ENCODE measurements at places on chromosomes 6 and 20.

DNA sequence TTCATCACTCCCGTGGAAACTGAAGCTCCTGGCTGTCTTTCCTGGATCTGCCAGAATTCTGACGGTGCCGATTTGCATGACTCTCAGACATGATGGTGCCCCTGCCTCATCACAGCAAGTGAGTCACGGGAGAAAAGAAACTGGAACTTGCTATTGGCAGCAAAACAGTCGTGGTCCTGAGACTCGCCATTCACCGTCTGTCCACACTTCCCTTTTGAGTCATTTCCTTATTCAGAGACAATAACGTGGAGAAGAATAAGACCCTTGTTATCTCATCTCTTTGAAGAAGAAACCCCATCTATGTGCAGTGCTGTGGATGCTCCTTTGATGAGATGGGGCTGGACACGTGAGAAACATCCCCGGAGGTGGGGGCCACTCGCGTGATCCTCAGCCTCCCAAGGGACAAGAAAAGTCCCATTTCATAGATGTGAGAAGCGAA, 4.2 kb downstream of the GPR31 start:
- peak; percentile 86 for DNase-seq

GRCh38 chr20:41352666-41353065, 12.0 kb downstream of the LPIN3 start:
- no peak for DNase-seq

GRCh38 chr6:113067612-113068275, 720.6 kb downstream of the RFPL4B start:
- DNase-seq = no peak

DNA sequence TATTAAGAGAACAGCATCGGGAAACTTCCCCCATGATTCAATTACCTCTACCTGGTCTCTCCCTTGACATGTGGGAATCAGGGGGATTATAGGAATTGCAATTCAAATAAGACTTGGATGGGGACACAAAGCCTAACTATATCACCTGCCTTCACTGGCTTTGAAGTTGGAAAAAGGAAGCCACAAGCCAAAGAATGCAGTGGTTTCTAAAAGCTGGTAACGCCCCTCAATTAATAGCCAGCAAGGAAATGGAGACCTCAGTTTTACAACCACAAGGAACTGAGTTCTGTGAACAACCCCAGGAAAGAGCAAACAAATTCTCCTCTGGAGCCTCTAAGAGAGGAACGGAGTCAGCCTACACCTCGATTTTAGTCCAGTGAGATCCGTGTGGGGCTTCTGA, 244.1 kb downstream of the TFAP2A start:
- DNase-seq = no peak

GRCh38 chr20:60480950-60481742, 522.9 kb downstream of the CDH26 start:
- DNase-seq = no peak

GRCh38 chr6:150924808-150925589, 59.5 kb downstream of the MTHFD1L start:
- DNase-seq = peak; percentile 18

DNA sequence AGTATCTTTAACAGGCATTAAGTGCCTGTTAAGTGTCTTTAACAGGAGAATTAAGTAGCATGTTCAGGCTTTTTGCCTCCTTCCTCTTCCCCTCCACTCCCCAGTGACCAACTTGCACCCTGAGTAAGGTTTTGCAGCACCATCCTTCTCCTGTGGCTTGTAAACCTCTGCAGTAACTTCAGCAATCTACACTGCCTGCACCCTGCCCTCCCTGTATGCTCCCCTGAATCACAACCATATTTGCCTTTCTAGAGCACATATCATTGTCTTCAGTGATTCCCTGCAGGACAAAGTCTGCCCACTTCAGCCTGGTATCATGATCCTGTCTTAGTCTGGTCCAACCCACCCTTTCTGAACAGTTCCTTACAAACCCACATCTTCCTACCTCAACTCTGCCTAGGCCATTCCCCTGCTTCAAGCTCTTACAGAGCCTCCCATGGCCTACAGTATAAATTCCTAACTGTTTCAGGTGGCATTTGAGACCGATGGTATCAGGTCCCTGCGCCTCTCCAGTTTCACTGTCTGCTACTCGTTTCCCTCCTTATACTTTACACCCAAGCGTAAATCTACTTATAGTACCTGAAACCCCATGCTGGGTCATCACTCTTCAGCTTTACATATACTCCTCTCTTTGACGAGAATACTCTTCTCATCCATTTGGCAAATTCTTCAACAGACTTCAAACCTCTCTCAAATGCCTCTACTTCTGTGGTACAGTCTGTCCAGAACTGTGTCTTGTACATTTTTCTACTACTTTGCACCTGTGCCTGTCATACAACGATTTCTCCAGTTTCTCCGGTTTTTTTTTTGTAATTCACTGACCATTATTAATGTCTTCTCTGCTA, 69.8 kb downstream of the ZHX3 start:
- no peak for DNase-seq

GRCh38 chr6:3876866-3877265, 27.7 kb downstream of the FAM50B start:
- no peak for DNase-seq

DNA sequence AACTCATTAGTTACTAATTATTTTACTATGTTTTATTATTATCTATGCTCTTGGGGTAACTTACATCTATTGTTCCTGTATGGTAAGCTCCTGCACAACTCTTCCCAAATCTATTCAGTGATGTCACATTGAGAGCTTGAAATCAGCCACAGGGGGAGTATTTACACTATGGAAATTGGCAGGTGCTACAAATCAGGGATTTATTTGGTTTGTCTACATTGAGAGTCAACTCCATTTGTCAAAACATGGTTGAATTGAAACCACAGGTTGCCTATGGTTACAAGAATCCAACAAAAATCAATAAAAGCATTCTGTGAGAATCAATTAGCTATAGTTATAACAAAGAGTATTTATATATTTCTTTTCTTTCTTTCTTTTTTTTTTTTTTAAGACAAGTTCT, 3.9 kb upstream of the FITM2 start:
- no peak for DNase-seq

DNA sequence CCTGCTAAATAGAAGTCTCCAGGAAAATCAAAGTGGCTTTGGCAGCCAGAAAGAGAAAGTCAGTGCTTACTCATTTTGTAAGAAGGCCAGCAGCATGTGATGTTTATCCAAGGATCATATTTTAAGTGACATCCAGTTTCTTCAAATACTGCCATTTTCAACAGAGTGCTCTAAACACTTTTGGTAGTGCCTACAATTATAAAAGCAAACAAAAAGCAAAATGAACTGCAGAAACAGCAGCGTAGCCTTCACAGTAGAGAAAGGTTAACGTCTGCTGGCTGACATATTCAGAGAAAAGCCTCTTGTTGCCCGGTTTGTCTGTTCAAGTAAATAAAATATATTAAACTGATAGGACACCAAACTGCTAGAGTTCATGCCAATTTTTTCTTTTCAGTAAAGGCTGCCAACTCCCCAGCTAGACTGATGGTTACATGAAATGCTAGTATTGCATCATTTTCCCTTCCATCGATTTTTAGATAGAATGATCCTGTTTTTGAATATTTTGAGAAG, 705.7 kb upstream of the SLC35B3 start:
- DNase-seq = no peak

GRCh38 chr20:57507477-57507876, 17.5 kb downstream of the CTCFL start:
- no peak for DNase-seq
